GOT3 (cell line): ENCODE measurements at places on chromosomes 5 and 9.

- no peak for DNase-seq
Measured at GRCh38 chr5:161299053-161299452, 247.5 kb downstream of the GABRB2 start.

GRCh38 chr9:129208207-129209032 lies 30.4 kb upstream of the IER5L start:
- no peak for DNase-seq

DNA sequence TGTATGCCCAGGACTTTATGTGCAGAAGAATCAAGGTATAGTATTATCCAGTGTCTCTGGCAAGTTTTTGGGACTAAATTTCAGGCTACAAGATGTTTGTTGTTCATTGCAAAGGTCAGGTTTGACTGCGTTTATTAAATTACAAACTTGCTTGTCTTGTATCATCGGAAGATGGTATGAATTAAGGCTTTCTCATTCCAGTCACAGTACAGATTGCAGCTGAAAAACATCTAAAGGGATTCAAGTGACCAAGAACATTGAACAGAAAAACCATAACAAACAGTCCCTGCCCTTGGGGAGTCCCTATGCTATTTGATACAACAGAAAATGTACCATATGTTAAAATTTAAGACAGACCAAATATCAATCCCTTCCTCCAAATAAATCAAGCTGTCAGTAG lies 244.7 kb upstream of the TNC start:
- DNase-seq: no peak

DNA sequence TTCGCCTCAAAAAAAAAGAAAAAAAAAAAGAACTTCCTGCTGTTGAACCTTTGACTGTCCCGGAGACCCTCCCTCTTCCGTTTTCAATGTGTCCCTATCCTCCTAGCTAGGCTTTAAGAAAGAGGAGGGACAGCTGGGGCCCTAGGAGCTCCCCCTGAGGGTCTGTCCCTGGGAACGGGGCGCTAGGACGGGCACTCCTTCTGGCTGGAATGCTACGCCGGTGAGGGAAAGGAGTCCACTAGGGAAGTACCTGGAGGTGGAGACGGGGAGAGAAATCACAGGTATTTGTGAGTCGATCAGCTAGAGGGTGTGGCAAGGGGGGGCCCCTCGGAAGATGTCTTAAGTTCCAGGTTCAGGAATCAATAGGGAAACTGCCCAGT lies 4.6 kb downstream of the SIT1 start:
- DNase-seq: no peak

DNA sequence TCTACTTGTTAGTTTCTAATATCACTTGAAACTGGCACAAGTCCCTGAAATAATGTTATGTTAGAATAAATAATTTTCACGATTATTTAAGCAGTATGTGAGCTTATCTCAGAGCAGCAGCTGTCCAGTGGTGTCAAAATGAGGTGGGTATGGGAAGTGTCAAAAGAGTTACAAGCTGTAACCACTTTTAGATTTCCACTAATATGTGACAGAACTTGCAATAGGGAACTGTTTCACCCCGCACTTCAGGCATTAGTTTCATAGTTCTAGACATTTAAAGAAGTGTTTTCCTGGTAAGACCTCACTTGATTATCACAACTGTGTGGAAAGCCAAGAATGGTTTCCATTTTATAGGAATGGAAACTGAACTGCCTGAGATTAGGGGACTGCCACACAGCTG lies 2.9 kb upstream of the ISCA1 start:
- DNase-seq: no peak

- no peak for DNase-seq
Measured at GRCh38 chr5:155089643-155090042, 76.1 kb downstream of the KIF4B start.

DNA sequence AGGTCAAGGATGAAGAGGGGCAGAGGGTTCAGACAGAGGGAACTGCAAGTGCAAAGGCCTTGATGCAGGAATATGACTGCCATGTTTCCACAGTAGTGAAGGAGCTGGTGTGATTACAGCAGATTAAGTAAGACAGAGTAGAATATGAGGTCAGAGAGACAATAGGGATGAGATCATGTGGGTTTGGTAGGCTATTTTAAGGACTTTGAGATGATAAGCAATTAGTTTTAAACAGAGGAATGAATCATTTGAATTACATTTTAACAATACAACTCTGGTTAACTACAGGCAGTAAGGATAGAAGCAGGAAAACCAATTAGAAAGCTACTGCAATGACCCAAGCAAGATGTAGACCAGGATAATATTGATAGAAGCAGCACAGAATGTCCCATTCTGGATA lies 7.7 kb downstream of the CENPK start:
- no peak for DNase-seq

GRCh38 chr5:42779083-42779482 lies 22.5 kb downstream of the CCDC152 start:
- DNase-seq: no peak

- DNase-seq: no peak
Measured at GRCh38 chr9:101579711-101580545, 14.8 kb downstream of the PPP3R2 start.

DNA sequence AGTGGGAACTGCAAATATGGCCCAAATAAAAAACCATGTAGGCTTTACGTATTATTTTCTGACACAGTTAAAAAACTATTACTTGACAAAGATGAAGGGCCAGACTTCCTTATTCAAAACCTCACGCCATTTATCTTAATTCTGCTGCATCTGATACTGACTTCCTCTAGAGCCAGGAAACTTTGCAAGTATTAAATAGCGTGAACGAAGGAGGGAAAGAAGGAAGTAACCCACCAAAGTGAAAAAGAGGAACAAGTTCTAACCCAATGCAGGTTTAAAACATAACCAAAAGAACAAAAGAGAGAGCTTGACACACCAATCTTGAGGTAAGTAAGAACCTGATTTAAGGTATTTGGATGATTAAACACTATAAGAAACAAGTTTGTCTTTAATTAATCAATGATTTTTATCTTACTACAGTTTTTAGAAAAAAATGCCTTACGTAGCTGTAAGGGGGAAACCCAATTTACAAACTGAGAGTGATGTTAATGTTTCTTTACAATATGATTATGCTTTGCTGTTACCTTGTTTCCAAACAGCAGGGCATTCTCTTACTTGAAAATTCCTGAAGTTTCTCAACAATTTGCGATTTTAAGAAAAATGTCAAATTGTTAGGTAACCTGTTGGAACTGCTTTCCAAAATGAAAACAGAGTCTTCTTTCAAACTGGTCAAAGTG lies at the start of gene GAPT:
GAPT (plus strand) TSS at position 220 of the 677 bp plus-strand sequence. CDS start 3,102 bp downstream, outside the sequence.
- DNase-seq: no peak

GRCh38 chr9:79768194-79768593 lies 196.4 kb downstream of the TLE4 start:
- no peak for DNase-seq

- no peak for DNase-seq
Measured at GRCh38 chr5:176856746-176857145, 42.4 kb downstream of the HK3 start.

GRCh38 chr9:11374926-11375325 lies 762.1 kb upstream of the PTPRD start:
- DNase-seq: no peak

- DNase-seq: no peak
Measured at GRCh38 chr9:132063281-132063680, 16.4 kb downstream of the MED27 start.
